Ecto neural progenitor cell (in vitro differentiated cells): ENCODE measurements at places on chromosomes 4 and X.

DNA sequence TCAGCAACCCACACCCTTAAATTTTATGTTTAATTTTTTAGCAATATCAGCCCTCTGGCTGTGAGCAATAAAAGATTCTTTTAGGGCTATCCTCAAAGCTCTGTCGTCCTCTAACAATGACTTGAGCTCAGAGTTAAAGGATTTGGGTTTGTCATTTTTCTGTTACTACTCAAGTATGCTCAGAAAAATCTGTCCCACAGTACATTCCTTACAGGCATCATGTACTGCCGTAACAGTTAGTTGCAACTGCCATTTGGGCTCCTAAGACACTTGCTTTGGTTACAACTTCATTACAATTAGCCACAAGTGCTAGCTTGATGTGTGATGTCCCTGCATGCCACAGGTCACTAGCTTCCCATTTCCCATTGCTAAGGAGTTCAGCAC lies 33.2 kb downstream of the COQ2 start:
- no peak for DNase-seq

GRCh38 chrX:97700547-97700946 lies 816.8 kb downstream of the RPA4 start:
- no peak for DNase-seq

DNA sequence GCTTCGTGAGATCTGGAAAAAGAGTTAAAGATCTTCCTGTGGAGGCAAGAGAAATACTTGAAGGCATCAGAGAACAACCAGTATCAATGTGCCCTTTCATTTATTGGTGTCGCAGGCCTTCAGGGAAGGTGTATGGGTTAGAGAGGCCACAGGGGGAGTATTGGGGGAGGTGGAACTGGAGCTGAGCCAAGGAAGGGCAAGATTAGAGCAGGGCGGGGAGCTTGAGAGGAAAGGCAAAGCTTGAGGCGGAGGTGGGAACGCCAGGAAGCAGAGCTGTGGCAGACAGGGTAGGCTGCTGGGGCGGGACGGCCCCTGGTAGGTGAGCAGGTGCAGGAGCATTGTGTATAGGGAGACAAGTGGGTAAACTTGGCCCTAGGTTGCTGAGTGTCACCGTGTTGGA lies 329.9 kb downstream of the ARHGAP10 start:
- no peak for DNase-seq

DNA sequence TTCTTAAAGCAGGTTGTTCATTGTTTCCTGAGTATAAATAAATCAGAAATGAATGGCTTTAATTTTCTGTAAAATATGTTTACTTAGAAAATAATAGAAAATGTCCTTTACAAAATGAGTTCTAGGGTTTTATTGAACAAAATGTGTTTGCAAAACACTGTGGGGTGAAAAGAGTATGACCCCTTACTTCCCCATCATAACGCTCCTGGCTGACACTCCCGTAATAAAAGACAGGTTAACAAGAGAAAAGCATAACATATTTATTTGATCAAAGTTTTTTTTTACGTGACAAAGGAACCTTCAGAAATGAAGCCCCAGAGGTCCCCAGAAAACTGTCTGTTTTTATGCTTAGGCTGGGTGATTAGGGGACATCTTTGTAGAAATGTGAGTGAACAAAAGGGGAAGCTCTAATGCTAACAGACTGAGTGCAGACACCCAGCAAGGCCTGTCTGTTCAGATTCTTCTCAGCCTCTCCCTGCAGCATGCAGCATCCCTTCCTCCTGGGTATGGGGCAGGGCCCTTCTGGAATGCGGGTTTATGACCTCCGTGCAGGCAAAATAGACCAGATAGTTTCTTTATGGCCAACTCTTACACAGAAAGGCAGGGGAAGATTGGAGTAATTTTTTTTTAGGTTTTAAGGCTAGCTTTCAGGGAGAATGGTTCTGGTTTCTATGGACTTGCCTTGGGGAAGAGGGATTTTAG lies 26.1 kb downstream of the ZFP42 start:
- DNase-seq: no peak

DNA sequence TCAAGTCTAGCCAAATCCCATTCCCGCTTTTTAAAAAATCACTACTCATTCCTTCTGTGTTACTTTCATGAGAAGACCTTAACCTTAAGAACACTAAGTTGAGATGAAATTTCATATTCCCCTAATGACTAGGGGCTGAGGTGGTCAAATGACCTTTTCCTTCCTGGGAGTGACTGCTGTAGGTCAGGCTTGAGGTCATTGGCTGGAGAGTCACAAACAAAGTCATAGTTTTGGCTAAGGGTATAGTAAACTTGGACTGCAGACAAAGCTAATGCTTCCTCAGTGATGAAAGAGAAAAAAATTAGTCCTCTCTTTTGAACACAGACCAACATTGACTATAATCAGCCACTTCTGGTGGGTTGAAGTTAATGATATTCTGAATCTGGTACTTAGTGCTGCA lies 16.0 kb upstream of the FGF2 start:
- no peak for DNase-seq
